ENCODE measurements at places on chromosomes 5 and 9. TPM values are rescaled to one million over a fixed set of nuclear protein-coding genes. Genes with fewer than 3 reads are reported as not detected.
A peak's percentile ranks its signal among the peaks of the same experiment; 100 is the strongest.

- peak; percentile 22 for DNase-seq
Measured at GRCh38 chr5:64972591-64972990, 203.9 kb downstream of the CWC27 start.

GRCh38 chr5:122810405-122810804 lies 35.0 kb upstream of the SNX24 start:
- DNase-seq: no peak

DNA sequence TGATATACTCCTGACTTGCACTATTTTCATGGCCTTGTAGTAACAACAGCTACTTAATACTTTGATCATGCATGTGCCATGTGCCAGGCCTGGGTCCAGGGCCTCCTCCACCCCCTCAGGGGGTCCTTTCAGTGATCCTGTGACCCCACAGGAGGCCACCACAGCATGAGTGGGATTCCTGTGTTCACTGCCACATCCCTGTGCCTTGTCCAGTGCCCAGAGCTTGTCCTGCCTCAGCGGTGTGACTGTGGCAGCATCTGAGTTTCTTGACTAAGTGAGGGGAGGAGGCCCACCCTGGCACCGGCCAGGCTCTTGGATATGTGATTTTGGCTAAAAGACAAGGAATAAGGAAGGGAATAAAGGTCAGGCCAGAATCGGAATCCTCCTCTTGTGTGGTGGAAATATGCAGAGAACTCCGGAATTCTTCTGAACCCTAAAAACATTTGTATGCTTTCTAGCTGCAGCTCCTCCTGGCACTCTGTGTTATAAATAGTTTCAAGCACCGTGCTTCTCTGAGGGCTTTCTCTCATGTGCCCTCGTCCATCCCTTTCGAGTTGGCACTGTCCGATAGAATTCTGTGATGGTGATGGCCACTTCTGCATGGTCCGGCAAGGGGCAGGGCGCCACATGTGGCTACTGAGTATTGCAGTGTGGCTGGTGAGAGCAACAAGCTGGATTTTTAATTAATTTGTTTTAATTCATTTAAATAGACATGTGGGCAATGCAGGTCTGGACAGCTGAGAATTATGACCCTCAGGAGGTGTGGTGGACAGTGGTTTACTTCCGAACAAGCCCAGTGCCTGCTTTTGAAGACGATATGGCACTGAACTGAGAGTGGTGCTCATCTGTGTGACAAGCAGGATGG lies 31.8 kb downstream of the TENT4A start:
- no peak for DNase-seq

- DNase-seq: no peak
Measured at GRCh38 chr5:160773646-160774410, 78.2 kb downstream of the ATP10B start.

GRCh38 chr5:74765201-74765600 lies 1.7 kb downstream of the GFM2 start:
- peak; percentile 13 for DNase-seq

GRCh38 chr5:72268753-72269410 lies 51.2 kb downstream of the MRPS27 start:
- peak; percentile 68 for DNase-seq

DNA sequence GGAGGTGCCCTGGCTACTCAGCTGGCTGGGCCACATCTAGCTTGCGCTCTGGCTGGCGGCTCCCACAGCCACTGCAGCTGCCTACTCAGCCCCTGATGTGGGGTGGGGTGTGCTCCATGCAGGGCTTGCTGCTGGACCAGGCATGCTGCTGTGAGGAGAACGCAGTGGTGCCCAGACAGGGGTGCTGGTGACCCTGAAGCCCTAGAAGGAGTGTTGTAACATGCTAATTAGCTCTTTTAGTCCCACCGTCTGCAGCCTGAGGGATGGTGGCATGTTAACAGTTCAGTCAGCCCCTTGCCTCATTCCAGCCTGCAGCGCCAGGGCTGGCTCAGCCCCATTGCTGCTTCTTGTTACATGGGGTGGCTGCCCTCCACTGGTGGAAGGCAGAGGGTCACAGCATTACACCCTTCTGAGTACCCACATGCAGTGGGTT lies 642.3 kb downstream of the DMRTA1 start:
- peak; percentile 17 for DNase-seq

DNA sequence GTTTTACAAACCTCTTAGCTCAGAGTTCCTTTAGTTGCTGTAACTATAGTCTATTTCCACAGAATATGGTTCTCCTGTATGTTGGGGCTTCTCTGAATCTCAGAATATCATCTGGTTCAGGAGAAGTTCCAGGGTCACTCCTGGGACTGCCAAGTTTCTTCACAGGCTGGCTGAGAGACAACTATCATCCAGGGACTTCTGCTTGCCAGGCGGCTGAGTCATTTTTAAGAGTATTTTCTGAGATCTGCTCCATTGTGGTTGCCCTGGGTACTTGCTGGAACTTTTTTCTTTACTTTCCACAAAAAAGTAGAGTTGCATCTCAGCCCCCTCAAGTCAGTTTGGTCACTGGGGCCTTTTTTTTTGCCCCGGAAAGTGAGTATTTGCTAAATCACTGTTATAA lies 566.5 kb downstream of the LRRC70 start:
- peak; percentile 17 for DNase-seq

Gene SHOC1
- total RNA-seq: not detected

DNA sequence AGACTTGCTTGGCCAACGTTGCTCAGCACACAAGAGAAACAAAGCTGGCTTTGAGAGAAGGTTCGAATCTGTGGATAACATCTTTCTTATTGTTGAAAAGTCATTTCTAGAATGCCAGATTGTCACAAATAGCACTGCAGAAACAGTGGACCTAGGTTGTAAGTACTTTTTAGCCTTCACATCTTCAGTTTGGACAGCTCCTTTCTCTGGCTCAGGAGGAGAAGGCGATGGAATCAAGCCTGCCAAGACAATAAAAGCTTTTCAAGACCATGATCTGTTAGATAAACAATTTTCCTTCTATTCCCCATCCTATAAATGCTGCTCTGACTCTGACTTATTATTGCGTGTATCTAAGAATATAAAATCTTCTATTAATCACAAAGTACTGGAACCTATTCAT lies 615.2 kb upstream of the SEMA6A start:
- DNase-seq: no peak

Gene GKAP1
- total RNA-seq: not detected
